ENCODE measurements at places on chromosomes 11 and 22. TPM values are rescaled to one million over a fixed set of nuclear protein-coding genes. Genes with fewer than 3 reads are reported as not detected.
A peak's percentile ranks its signal among the peaks of the same experiment; 100 is the strongest.

The TCF20 gene
- polyA plus RNA-seq: 26.5 TPM

GRCh38 chr11:69131644-69132300 lies 24.0 kb upstream of the SMIM38 start:
- peak; percentile 78 for DNase-seq

The CBX7 gene
- polyA plus RNA-seq: 7.5 TPM

The KCNK4 gene
- polyA plus RNA-seq: not detected

GRCh38 chr11:70604221-70604620 lies 205.9 kb downstream of the CTTN start:
- no peak for DNase-seq

GRCh38 chr11:122633219-122633829 lies 22.2 kb upstream of the UBASH3B start:
- DNase-seq: no peak

The RAB3IL1 gene
- polyA plus RNA-seq: 15.5 TPM
